ENCODE measurements at places on chromosomes 7 and 10.

DNA sequence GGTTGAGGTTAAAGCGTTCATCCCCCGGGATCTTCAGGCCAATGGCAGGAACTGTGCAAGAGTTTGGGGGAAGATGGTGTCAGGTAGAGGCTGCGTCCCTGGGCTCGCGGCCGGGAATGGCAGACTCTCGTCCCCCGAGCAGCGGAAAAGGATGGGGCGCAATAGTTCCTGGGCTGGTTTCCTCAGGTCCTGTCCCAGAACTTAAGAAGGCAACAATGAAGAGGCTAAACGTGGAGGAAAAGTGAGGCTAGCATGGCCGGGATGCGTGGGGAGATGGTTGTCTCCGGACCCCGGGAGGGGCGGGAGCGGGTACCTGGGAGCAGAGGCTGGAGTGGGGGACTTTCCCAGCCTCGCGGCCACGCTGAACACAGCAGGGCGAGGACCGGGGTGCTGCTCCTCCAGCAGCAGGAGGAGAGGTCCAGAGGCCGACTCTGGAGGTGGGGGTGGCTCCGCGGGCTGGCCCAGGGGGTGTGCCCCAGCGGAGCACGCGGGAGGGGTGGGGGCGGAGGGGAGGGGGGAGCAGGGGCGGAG is 882 bp downstream of the IRF5 start:
- no peak for DNase-seq

DNA sequence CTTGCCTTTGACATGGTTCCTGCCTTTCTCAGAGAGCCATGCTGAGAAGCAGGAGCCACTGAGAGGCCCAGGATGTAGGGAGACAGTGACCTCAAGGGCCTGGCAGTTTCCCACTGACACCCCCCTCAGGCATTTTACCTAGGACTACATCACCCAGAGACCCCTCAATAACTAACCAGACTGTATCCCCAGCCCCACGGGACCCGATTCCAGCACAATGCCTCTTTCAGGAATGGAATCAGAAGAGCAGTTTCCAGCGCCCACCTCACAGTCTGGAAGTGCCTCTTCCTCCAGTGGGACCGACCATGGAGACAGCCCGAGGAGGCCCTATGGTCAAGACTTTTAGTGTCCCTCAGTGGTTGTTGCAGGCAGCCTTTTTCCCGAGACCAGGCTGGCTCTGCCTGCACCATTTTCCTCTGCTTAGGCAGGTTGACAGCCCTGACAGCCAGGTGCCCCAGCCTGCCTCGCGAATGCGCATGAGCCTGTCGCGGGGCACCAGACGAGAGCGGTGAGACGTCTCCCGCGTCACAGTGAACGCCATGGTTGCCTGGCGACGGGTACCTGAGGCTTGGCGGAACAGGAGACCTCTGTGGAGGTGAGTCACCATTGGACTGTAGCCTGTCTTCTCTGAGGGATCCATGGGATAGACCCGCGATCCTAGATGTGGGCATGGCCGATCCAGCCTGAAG is 28.4 kb upstream of the ZNF273 start:
- DNase-seq = no peak

- DNase-seq = no peak
Observed at GRCh38 chr7:14748461-14748860, 154.1 kb downstream of the DGKB start.

- no peak for DNase-seq
Observed at GRCh38 chr10:98921316-98921715, 314.3 kb downstream of the HPSE2 start.

GRCh38 chr10:54559498-54559897 is 241.5 kb downstream of the PCDH15 start:
- no peak for DNase-seq

DNA sequence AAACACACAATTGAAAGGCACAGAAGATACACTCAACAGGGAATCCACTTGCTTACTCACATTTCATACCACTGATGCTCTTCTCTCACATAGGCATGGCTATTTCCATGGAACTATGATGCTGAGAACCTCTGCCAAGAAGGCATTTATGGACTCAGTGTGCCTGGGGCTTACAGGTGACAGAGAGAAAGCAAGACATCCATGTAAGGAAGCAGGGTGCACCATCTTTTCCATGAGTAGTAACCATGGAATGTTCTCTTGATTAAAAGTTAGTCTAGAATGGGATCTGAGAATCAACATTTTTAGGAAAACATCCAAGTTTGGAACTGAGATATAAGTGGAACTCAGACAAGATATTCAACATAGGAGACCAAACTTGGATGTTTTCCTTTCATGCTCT is 52.5 kb upstream of the MACC1 start:
- DNase-seq = no peak

DNA sequence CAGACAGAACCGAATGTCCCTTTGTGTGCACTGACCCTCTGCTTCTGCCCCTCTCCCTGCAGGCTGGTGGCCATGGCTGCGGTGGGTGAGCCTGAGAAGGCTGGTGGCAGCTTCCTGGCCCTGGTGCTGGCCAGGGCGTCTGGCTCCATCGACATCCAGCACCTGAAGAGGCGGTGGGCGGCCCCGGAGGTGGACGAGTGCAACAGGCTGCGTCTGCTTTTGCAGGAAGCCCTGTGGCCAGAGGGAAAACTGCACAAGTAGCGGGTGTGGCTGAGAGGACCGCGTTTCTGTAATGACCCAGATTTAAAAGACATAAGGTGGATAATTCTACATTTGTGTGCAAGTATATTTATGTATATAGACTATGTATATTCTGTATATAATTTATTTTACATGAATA is 89.2 kb downstream of the DYNC2I1 start:
- DNase-seq = no peak

- no peak for DNase-seq
Observed at GRCh38 chr7:102223184-102223583, 63.5 kb upstream of the SH2B2 start.

Measured in effector memory CD4-positive, alpha-beta T cell (primary cell).